Stimulated activated CD4-positive, alpha-beta T cell treated with anti-CD3 and anti-CD28 coated beads, TNF-alpha, amount 100 ng/mL, for 48 hours (primary cell): ENCODE measurements at places on chromosomes 3 and 15.

DNA sequence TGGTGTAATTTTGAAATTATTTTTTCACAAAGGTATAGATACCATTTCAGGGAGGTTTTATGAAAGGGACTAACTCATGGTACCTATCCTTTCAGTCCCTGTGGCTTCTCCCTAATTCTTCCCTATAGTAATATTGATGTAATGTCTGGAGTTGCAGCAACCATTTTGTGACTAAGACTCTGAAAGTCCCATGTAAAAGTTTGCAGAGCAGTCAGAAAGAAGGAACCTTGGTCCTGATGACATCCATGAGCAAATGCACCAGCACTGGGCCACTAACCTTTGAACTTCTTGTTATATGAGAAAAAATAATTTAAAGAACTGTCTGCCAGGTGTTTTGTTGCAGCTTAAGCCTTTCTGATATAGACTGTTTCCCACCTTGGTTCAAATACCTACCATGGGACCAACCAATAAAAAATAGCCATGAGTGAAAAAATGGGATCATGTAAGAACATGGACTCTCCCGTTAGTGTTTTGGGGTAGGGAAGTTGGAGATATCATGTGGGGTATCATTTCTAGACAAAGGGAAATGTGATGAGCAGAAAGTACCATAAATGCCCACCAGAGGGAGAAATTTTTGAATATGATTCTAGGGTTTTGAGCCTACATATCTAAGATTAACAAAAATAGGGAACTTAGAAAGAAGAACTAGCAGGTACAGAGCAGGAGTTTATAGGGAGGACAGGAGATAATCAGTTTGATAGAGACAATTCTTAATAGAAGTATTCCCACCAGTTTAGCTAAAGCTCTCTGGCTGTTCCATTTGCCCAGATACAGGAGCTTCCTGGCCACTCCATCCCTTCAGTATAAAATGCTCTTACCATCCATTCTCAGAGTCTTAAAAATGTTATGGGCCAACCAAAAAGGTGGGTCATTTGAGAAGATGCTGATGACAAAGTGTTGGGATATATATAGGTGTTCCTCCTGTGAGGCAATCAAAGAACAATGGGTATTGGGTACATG is 3.4 kb upstream of the CPOX start:
- DNase-seq = no peak

GRCh38 chr3:148906667-148907066 is 41.6 kb downstream of the CPA3 start:
- DNase-seq = no peak

DNA sequence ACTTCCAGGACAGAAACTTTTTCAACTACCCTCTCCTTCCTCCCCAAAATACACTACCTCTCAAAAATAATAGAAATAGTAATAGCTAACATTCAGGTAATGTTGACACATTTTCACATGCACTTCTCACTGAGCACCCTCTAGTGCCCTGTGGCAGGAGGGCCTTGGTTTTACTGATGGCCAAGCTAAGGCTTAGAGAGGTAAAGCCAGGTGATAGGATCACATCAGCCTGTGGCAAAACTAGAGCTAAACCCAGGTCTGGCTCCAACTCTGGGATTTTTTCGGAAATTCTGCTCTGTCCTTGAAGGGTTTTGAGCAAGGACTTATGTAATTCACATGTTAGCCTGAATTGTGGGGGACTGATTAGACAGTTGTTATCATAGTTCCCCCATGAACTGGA is 922 bp upstream of the TAMM41 start:
- peak; percentile 4 for DNase-seq

DNA sequence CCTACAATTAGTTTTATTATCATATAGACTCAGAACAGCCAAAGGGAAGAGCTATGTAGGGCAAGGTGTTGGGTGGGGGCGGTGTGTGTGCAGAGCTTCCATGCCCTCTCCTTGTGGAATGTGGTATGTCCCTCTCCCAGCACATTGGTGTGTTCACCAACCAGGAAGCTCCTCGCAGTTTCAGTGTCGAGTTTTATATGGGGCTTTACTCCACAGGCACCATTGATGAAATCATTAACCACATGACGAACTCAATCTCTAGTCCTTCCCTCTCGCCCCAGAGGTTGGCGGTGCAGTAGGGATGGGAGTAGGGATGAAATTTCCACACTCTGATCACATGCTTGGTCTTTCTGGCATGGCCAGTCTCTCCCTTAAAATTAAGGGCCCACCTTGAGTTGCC is 13.6 kb upstream of the SRP14 start:
- DNase-seq = no peak

- no peak for DNase-seq
Observed at GRCh38 chr15:44102675-44103254, 92.3 kb downstream of the FRMD5 start.

DNA sequence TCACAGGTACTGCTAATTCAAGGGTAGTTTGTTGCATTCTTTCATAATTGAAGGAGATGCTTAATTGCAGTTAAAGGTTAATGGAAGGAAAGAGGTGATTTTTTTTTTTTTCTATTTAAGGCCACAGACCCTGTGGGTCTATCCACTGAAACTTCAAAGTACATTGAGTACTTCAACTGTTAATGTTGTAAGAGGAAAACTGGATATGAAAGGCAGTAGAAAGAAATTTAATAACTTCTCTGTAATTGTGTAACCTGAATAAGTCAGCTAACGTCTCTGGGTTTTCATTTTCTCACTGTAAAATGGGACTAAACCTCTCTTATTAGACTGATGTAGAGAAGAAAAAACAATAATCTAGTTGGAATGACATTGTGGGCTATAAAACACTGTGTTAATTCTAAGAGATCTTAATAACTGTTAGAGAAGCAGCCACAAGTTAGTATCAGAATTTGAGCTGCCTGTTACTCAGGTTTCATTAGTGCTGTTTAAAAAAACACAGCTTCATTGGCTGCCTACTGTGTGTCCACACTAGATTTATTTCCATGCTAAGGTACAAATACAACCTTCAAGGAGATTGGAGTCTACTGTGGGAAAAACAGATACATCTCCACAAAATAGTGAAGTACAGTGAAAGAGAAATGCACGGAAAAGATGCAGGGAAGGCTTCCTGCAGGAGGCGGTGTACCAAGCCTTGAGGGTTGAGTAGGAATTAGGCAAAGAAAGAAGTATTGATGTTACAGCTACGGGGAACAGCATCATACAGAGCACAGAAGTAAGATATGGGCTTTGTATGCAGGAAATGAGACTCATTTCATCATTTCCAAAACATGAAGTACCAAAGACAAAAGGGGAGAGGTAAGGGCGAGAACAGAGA is 483.6 kb downstream of the TAFA4 start:
- DNase-seq = no peak

DNA sequence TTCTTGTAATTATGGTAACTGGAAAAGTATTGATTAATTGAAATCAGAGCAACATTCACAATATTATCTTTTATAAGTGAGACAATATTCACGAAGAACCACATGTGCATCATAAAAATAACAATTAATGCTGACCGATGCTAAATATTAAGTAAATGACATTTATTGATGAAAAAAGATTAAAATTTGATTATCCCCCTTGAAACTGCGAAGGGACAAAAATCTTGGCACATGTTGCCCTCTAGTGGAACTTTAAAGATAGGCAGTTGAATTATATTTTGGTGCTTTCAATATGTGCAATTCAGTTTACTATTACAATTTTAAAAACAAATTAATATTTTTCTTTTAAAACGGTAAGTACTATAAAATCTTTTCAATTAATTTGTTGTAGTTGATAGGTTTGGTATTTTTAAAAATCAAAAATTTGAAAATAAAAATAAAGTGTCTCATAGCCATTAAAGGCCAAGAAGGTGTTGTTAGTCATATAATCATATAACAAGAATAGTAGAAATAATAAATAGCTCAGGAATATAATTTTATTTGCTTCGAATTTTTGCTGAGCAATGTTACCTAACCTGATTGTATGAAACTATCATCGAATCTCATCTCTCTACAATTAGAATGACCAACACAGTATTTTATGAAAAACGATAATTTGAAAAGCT is 270.2 kb downstream of the ROBO1 start:
- no peak for DNase-seq

DNA sequence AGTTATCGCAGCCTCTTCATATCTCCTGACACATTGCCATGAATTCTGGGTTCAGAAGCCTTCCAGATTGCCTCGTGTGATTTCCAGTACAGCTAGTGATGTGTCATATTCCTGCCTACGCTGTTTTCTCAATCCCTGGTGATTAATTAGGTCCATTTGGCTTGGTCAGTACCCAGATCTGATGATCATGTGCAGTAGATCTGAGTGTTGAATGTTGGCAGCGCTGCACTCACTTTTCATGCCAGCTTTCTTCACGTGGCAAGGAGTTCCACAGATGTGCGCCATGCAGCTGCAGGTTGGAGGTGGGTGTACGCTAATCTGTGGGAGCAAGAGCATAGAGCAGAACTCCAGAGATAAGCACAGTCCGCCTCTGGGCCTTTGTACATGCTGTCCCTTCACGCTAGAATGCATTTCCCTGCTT is 86.9 kb upstream of the COL6A5 start:
- DNase-seq = no peak

- DNase-seq = peak; percentile 24
Observed at GRCh38 chr3:42190701-42191442, 75.1 kb downstream of the CCK start.

DNA sequence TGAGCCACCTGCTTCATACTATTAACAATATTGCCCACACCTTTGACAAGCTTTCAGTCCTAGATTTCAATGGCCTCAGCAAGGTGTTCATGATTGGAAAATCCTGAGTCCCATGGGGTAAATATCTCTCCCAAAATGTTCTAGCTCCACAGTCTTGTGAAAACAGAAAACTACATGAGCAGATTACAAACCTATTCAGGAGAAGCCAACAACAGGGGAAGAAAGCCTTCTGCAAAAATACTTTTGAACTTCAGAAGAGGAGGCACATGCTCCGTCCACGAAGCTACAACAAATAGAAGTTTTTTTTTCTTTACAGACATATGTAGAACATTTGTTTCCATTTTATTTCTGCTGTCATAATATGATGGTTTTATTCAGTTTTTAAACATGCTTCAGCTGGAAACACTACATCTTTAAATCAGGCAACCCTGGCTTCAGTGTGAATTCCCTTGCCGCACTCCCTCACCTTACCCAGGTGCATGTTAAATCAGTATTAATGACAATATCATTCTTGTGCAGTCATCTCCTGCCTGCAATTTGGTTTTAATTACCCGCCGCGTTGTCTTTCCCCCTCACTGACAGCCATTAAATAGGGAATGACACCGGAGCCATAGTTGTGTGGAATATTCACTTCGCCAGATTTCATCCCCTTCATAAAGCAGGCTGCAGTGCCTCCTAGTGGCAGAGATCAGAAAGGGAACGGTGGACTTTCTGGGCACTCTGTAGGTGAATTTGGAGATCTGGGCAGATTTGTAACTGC is 725.5 kb upstream of the ARRDC4 start:
- DNase-seq = peak; percentile 22
